ENCODE measurements at places on chromosomes 4 and X.

DNA sequence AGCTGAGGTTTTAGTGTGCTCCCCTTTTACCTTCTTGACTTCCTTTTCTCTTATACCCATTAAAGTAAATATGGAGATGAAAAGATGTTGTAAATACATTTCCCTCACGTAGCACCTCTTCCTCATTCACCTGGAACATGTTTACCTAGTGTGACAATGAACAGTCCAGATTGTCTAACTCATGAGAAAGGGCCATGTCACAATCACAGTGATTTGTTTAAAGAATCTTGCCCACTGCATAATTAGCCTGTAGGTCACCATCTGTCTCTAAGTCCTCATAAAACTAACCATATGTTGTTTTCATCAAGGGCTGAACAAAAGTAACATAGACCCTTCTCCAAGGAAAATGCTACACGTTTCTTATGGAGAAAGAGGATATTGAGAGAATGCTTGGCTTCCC, 85.7 kb downstream of the TSPAN5 start:
- no peak for DNase-seq

- DNase-seq: peak; percentile 39
Observed at GRCh38 chr4:2817701-2818350, 24.9 kb downstream of the SH3BP2 start.

DNA sequence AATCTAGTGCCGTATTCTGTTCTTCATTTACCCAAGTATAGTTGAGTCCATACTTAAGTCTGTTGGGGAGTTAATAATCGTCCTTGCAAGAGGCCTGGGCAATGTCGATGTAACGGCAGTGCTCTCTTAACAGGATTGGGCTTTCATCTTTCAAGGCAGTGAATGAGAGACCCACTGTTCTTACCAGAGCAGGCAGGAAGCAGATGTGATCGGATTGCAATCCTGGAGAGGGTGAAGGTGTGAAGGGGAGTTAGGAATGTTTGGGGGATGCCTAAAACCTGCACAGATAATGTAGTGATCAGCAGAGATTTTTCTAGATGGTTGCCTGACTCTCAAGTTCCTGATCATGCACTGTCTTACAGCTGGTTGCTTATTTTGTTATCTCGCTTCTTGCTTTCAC, 308.4 kb downstream of the AFF2 start:
- DNase-seq: no peak

DNA sequence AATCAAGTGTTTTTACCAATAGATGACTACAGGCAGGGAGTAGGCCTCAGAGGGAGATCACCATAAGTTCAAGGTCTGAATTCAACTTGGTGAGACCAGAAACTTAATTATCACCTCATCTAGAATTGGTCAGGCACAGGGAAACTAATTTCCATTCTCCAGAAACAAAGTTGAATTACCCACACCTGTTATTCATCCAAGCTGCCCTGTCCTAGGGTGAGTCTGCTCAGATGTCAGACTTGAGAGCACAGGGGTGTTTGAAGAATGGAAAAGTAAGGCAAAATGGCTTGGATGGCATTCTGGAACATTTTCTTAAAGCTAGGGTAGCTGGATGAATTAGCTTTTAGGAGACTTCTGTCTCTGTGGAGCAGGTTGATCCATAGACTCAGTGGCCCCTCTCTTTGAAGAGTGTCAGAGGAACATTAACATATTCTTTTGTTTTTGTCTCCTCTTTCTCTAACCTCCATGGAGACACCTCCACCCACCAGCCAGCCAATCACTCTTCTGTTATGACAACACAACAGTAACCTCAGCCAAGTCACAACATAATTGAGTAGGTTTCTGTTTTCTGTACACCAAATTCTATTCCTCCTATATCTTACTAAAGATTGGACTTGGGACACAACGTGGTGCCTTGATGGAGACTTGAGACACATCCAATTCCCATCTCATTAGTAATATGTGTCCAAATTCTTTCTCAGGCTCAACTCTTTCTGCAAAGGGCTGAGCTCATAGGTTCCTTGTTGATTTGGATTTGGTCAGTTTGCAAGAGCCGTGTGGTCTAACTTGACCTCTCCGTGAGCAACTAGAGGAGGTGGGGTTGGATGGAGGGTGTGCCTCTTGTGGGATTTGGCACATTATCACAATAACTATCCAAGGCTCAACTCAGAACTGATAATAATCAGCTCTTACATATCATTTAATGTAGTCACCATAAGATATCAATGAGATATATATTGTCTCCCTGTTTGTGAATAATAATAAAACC, 45.1 kb downstream of the VSIG4 start:
- peak; percentile 41 for DNase-seq

GRCh38 chr4:128722911-128723310, 86.6 kb upstream of the JADE1 start:
- no peak for DNase-seq

DNA sequence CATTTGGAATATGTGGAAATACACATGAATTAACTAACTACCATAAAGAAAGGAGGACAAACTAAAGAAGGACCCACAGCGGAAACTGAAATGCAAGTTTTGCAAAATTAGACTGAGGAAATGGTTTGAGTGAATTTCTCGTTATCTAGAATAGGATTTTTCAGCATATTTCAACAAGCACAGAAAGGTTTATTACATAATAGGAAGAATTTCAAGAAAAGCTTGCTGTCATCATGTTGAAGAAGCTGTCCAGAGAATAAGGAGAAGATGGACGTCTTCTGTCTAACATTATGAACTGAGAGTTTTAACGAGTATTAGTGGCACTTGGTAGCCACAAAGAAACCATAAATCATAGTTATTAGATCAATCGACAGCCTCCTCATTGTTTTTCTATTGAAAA, 45.0 kb downstream of the TEC start:
- no peak for DNase-seq

GRCh38 chr4:168071304-168071703, 21.0 kb upstream of the ANXA10 start:
- DNase-seq: no peak

- DNase-seq: no peak
Observed at GRCh38 chr4:108772402-108772801, 9.5 kb upstream of the ETNPPL start.
